ENCODE measurements at places on chromosomes 4 and X.

GRCh38 chr4:29052266-29052665, 1667.9 kb upstream of the PCDH7 start:
- no peak for DNase-seq
- no peak overlapping the region for H3K27ac ChIP-seq

DNA sequence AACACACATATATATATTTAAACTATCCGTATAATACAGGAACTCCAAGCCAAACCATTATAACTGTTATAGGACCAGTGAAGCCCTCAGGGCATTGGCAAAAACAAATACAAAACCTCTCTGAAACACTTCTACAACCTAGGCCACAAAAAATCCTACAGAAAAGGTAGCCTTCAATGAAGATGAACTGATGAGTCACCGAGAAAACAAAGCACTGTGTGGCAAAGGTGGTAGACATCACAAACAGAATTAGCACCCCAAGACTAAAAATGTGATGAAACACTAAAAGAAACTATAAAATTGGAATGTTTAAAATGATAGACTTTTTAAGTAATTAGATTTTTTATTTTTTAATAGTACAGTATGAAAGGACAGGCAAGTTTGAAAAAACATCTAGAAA, 5.5 kb upstream of the HSPA4L start:
- no peaks in the 10 kb centered on the region for H3K36me3 ChIP-seq
- H3K27ac ChIP-seq = no peak overlapping the region
- no peaks in the 10 kb centered on the region for H3K27me3 ChIP-seq
- H3K4me1 ChIP-seq = no peaks in the 10 kb centered on the region
- H3K4me3 ChIP-seq = no peak overlapping the region
- DNase-seq = no peak

DNA sequence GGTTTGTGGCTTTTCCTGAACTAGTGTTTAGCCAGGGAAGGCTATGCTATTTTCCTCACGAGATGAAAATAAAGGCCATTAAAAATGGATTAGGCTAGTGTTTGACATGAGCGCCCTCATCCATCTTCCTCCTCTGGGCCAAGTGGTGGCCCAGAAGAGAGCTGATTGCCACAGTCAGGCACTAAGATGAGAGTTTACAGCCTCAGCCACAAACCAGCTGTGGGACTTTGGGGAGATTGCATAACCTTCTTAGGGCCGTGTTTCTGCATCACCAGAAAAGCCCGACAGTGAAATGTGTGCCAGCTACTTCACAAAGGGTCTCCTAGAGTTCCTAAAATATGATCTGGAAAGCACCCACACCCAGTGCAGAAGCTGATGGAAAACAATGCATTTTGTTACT, 42.3 kb upstream of the LNX1 start:
- no peak overlapping the region for H3K4me3 ChIP-seq
- DNase-seq = no peak
- H3K4me1 ChIP-seq = peaks cover 6% of the 10 kb centered on the region
- H3K27me3 ChIP-seq = no peaks in the 10 kb centered on the region

- peaks cover 9% of the 10 kb centered on the region for H3K36me3 ChIP-seq
- no peak overlapping the region for H3K27ac ChIP-seq
- no peaks in the 10 kb centered on the region for H3K4me1 ChIP-seq
- H3K4me3 ChIP-seq = no peak overlapping the region
These were observed 128.8 kb downstream of the SORBS2 start for GRCh38 chr4:185683222-185683621.

DNA sequence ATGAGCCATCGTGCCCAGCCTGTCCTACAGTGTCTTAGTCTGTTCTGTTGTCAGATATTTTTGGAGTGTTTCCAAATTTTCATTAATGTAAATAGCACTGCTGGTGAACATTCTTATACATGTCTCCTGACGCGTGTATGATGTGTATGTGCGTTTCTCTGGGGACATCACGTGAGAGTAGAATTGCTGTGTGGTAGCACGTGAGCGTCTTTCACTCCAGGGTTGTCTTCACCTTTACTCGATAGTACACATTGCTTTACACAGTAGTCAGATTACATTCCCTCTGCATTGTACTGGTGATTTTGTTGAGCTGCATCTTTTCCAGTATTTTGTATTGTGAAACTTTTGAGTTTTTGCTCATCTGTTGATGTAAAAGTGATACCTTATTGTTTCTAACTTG, 60.0 kb downstream of the ARHGAP10 start:
- H3K4me1 ChIP-seq = no peaks in the 10 kb centered on the region
- H3K27me3 ChIP-seq = no peaks in the 10 kb centered on the region
- DNase-seq = no peak
- H3K36me3 ChIP-seq = no peaks in the 10 kb centered on the region

All from pancreas (tissue), 10 donors.